Stimulated activated CD8-positive, alpha-beta memory T cell treated with anti-CD3 and anti-CD28 coated beads, Interleukin-7, amount 100 ng/mL, for 48 hours (primary cell): ENCODE measurements at places on chromosomes 6 and 20.

DNA sequence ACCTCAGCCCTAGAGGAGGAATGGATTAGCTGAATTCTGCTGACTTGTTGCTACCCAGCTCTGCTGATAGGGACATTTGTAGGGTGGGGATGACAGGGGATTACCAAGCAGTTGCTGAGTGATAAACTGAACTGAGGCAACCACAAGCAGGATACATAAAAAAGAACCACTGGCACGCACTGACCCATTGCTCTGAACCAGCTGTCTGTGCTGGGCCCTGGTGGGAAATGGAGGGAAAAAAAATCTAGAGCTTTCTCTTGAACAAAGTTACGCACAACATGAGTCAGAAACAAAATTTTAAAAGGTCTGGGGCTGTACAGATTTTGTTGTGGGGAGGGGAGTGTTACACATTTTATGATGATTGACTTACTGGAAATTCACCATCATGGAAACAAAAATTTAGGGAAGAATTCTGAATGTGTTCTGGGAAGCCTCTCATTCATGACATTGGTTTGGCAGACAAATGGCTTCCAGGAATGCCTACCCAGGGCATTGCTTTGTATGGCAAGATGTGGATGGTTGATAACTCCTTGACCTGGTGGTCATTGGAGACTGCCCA lies 37.7 kb downstream of the FOXO3 start:
- peak; percentile 8 for DNase-seq

GRCh38 chr6:106527979-106528378 lies 101.3 kb downstream of the RTN4IP1 start:
- DNase-seq, result no peak

DNA sequence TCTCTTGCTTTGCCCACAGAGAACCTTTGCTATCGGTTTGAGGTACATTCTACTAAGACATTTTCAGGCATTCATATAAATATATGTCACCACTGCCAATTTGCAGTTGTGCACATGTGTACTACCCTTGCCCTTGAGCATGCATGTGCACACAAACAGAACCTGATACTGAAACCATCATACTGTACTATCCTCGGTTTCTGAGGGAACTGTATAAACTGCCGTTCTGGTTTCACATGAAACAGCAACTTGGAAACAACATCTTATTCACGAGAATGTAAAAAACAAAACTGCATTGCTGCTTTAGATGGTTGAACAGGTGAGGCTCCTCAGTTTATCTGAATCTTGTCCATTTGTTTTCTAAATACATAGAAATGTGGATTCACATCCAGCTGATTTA lies 151.2 kb upstream of the TMEM170B start:
- no peak for DNase-seq

DNA sequence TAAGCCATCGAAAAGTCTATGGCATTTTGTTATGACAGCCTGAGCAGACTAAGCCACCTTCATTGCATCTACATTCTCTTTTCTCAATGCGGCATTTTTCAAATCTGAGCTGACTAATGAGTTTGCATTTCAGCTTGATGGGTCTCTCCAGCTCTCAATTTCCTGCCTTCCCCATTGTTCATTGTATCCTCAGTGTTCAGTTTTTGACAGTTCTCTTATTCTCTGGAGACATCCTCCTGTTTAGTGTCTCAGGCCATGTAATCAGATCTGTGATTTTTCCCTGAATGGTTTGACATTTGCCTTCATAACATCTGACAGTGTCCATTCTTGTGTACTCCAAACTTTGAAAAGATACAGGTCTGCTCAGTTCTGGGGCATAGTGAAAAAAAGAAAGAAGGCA lies 27.9 kb upstream of the MCM3 start:
- no peak for DNase-seq

DNA sequence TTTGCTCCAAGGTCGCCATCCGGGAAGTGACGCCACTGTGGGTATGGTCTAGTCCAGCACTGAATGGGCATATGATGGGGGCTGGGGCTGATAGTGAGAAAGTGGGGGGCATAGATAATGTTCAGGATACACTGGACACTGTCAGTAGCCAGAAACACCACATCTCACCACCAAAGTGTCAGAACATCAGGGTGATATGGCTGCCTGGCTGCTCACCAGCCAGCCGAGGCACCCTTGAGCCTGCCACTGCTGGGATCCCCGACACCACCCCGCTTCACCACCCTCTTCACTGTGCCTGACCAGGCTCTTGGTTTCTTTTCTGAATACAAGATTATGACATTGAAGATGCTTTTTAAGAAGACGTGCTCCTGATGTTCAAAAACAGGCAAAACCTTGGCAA lies 46.9 kb downstream of the SIRPA start:
- DNase-seq, result no peak

- no peak for DNase-seq
These were observed 8.0 kb downstream of the JAG1 start for GRCh38 chr20:10665791-10666190.

- DNase-seq, result no peak
These were observed 98.7 kb downstream of the BACH2 start for GRCh38 chr6:90197854-90198496.

- no peak for DNase-seq
These were observed 268.9 kb downstream of the CDH4 start for GRCh38 chr20:61520893-61521460.

GRCh38 chr20:5766085-5766764 lies 16.0 kb downstream of the SHLD1 start:
- DNase-seq, result no peak

DNA sequence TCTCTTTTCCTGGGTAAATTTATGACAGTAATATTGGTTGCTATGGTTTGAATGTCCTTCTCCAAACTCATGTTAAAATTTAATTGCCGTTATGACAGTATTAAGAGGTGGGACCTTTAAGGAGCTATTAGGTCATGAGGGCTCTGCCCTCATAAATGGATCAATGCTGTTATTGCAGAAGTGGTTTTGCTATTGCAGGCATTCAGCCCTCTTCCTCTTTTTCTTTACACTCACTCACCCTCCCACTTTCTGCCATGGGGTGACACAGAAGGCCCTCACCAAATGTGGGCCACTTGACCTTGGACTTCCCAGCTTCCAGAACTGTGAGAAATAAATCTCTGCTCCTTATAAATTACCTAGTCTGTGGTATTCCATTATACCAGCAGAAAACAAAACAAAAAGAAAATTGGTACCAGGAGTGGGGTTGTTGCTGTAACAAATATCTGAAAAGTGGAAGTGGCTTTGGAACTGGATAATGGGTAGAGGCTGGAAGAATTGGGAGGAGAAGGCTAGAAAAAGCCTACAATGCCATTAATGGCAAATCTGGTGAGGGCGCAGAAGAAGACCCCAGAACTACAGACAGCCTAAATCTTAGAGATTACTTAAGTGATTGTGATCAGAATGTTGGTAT lies 24.8 kb upstream of the IGF2R start:
- no peak for DNase-seq

GRCh38 chr20:62120990-62121775 lies 1.1 kb upstream of the LSM14B start:
- DNase-seq, result no peak

- no peak for DNase-seq
These were observed 481.5 kb upstream of the JAG1 start for GRCh38 chr20:11155156-11155756.
